Activated CD4-positive, alpha-beta T cell treated with anti-CD3 and anti-CD28 coated beads, Interleukin-2, amount 50 U/mL, for 16 hours (primary cell): ENCODE measurements at places on chromosomes 5 and 9.

DNA sequence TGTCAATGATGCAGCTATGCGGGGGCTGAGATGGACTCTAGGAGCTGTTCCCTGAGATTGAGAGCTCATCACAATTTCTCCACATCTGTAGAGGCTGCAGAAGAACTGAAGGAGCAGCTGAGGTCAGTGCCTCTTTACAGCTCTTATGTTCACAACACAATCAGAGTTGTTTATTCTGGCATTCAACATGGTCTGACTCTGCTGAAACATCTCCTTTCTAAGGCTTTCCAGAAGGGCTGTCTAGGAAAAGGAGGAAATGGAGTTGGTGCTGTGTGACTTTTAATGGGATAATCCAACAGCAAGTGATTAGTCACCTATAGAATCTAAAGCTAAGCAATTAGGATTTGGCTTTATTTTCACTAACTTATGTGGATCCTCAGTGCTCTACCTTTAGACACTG lies 6.0 kb downstream of the POU5F2 start:
- DNase-seq, result no peak

GRCh38 chr9:27447031-27447683 lies 76.9 kb upstream of the IFNK start:
- no peak for DNase-seq

- DNase-seq, result no peak
These were observed 1.8 kb downstream of the STK10 start for GRCh38 chr5:172186114-172186695.

GRCh38 chr9:111427186-111427585 lies 57.0 kb downstream of the ECPAS start:
- peak; percentile 47 for DNase-seq

DNA sequence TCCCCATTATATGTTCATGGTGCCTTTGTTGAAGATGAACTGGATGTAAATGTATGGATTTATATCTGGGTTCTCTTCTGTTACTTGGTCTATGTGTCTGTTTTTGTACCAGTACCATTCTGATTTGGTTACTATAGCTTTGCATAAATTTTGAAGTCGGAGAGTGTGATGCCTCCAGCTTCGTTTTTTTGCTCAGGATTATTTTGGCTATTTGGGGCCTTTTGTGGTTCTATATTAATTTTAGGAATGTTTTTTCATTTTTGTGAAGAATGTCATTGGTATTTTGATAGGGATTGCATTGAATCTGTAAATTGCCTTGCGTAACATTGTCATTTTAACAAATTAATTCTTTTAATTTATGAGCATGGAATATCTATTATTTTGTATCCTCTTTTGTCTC lies 36.6 kb upstream of the ZNF366 start:
- DNase-seq, result no peak

GRCh38 chr5:168301593-168302390 lies 10.3 kb downstream of the WWC1 start:
- DNase-seq, result no peak

- no peak for DNase-seq
These were observed 159.9 kb downstream of the TAF11L14 start for GRCh38 chr5:17794201-17794600.

DNA sequence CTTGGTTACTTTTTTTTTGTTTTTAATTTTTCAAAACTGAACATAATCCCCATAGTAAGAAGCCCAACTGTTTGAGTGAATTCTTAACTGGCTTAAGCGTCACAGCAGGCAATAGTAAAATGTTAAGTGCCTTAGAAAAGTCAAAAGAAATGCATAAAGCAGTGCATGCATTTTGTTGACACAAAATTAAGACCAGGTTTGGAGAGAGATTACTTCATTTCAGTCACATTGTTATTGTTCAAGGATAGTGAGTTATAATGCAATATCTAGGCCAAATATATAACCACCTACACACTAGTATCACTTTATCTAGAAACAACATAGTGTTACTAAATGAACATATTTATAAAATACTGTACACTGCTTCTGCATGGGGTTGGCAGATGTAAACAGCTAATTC lies 116.9 kb upstream of the KLF9 start:
- no peak for DNase-seq
